ENCODE measurements at places on chromosomes 2 and 18.

DNA sequence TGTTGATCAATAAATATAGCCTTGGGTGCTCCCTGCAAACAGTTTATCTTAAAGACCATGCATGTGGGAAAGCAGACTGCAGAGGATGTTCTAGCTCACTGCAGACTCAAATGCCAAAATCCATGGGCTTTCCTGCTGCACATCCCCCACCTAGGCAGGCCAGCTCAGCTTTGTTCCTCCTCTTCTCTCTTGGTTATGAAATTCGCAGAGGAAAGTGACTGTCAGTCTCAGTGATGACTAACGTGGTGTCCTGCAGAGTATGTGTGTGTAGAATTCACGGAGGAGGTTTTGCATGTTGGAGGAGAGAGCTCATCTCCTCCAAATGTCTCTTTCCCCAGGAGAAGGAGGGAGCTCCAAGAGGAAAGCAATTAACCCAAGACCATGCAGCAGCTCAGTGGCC, 21.4 kb upstream of the KCNS3 start:
- no peak for DNase-seq

GRCh38 chr18:13558124-13558523, 168.2 kb downstream of the FAM210A start:
- DNase-seq: no peak

DNA sequence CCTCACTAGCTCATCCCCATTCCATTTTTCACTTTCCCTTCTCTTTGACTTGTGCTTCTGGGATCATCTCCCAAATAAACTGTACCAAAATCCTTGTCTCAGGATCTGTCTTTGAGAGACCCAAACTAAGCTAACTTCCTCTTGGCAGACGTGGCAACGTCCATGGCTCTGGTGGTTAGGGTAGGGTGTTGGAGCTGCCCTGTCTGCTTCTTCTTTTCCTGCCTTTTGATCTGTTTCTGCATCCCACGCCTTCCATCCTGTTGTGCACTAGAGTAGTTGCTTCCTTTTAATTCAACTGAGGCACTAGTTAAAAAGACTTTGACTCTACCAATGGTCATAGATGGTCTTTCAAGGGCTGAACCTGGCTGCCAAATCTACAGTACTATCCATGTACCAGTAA, 5.5 kb upstream of the MAP4K4 start:
- no peak for DNase-seq

DNA sequence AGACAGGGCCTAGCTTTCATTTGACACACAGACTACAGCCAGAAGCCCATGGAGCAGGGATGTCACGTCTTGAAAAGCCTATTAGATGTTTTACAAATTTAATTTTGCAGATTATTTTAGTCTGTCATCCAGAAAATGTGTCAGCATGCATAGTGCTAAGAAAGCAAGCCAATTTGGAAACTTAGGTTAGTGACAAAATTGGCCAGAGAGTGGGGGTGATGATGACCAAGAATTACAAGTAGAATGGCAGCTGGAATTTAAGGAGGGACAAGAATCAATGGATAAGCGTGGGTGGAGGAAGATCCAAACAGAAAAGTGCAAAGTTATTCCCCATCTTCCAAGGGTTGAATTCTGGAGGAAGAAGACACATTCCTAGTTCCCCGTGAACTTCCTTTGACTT, 7.8 kb upstream of the IL1RL2 start:
- no peak for DNase-seq

DNA sequence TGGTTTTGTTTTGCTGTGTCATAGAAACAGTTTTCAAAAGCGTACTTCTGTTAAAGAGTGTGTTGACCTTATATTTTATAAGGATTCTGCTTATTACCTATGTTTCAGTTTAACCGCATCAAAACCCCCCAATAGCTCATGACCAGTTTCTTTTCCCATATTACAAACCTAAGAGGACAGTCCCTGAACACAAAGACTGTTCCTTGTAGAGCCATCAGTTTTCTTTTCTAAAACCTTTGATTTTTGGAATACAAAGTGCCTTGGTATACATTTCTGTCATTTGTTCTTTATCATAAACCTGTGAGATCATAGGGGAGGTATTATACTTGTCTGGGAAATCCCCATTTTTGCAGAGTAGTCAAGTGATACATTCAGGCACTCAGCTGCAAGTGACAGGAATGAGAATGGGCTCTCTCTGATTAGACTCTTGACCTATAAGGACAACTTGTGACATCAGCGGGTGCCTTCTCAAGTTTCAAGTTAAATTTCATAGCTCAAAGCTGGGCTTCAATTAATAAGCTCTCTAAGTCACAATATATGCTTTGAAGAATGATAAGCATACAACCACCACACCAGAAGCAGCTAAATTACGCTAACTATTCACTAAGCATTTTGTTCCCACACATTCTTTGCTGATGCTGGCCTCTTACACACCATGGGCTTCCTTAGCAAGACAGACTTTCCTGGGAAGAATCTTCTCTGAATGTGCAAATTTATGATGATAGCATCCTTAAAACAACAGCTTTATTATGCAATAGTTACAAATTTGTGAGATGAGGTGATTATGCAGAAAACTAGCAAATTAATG, 97.5 kb upstream of the CD302 start:
- DNase-seq: no peak

DNA sequence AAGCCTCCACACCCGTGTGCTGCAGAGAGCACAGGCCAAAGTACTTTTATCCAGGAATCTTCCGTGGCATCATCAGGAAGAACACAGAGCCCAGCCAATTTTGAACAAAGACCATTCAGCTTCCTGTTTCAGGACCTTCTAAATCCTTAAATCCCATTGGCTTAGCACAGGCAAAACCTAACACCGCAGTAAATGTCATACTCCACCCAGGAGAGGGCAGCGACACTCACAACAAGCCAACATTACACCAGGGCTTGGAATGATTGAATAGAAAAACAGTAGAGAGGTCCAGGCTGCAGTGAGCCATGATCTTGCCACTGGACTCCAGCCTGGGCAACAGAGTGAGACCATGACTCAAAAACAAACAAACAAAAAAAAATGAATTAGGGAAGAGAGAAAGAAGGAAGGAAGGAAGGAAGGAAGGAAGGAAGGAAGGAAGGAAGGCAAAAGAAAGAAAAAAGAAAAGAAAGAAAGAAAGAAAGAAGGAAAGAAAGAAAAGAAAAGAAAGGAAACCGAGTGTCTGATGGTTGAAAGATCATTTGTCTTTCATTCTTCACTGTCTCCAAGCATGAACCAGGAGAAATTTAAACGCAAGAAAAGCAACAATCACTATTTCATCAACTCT, 144.6 kb upstream of the SATB2 start:
- no peak for DNase-seq

- DNase-seq: no peak
Observed at GRCh38 chr2:46461709-46462171, 17.6 kb upstream of the TMEM247 start.

DNA sequence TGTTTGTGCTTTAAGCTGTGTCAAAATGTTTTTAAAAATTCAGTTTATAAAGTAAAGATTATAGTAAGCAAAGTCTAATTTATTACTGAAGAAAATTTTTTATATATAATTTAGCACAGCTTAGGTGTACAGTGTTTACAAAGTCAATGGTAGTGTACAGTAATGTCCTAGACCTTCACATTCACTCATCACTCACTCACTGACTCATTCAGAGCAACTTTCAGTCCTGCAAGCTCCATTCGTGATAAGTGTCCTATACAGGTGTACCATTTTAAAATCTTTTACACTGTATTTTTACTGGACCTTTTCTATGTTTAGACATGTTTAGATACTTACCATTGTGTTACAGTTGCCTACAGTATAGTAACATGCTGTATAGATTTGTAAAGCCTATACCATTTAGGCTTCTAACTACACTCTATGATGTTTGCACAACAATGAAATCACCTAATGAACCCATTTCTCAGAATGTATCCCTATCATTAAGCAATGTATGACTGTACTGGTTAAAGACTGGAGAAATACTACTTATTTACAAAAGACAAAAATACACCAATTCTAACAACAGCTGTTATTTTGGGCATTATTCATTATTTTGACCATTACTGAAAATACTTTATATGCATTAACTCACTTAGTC, 95.1 kb downstream of the STRN start:
- DNase-seq: no peak

- no peak for DNase-seq
Observed at GRCh38 chr2:1914541-1915165, 170.3 kb upstream of the PXDN start.

GRCh38 chr2:168090366-168091135, 156.8 kb downstream of the STK39 start:
- DNase-seq: no peak

GRCh38 chr2:128309280-128310093, 9.2 kb downstream of the HS6ST1 start:
- DNase-seq: no peak

DNA sequence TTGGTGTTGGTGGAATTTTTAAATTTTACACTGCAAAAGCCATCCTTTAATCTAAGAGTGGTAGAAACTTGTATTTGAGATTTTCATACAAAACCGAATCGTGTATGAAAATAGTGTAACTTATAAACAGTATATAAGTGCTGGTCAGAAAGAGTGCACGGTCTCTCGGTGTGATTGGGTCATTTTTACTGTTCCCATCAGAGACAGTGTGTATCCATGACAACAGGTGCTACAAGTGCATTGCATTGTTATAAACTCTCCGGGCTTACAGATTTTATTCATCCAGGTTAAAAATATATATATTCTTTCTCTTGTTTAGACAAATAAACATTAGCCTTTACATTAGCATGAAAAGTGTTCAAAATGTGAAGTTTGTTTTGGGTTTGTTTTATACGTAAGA, 721.9 kb downstream of the METTL4 start:
- no peak for DNase-seq

DNA sequence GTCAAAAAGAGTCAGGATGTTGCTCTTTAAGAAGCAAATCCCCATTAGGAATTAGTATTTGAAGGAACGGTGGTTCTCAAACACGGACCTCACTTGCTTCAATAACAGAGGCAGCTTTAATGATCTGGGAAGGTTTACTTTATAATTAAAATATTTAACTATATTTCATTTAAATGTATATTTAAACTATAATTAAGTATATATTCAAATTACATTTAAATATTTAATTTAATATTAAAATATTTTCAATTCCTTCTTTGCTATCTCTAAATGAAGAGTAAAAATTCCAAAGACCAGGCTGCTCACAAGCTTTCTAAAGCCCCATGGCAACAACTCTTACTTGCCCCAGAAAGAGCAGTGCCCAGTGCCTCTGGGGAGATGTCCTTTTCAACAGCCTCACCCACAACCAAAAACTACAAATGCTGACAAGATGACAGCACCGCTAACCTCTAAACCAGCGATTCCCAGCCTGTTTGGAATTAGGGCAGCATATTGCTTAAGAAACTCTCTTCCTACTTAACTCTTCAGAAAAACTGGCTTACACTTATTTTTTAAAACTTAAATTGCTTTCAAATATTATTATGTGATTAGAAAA, 62.9 kb upstream of the POU3F3 start:
- DNase-seq: no peak

DNA sequence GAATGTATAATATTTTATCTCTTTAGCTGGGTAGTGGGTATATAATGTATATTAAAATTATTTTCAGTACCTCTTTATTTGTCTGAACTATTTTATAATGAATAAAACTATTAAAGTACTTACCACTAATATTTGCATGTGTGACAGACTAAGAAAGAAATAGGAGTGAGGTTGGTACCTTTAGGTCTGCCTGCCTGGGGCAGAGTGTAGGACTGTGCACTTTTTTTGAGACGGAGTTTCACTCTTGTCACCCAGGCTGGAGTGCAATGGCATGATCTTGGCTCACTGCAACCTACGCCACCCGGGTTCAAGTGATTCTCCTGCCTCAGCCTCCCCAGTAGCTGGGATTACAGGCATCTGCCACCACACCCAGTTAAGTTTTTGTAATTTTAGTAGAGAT, 18.8 kb downstream of the NCOA1 start:
- DNase-seq: no peak

- DNase-seq: no peak
Observed at GRCh38 chr18:22848615-22849014, 84.5 kb upstream of the RBBP8 start.

GRCh38 chr2:110904779-110905148, 172.4 kb downstream of the ACOXL start:
- no peak for DNase-seq

- no peak for DNase-seq
Observed at GRCh38 chr2:31213601-31214443, 3.5 kb downstream of the CAPN14 start.

DNA sequence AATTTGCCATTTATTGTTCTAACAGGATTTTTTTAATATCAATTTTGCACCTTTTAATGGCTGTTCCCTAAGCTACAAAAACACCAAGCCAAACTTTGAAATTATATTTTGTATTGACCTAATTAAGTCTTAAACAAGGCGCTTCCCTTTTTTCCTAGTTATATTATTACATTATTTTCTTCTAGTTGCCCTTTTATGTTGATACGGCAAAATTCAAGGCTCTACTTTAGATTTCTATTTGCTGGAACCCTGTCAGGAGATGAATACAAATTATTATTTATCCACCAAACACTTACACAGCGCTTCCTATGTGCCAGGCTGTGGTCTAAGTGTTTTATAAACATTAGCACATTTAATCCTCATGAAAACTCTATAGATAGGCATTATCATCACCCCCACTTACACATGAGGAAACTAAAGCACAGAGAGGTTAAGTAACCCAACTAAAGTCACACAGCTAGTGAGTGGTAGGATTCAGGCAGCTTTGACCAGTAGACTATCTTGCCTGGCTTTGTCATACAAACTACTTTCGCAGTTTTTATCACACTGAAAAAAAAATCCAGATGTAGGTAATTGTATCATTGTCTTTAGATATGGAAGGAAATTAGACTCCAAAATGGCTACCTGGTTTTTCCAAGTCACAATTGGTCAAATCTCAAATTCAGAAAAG, 456.5 kb downstream of the STK39 start:
- DNase-seq: no peak

- no peak for DNase-seq
Observed at GRCh38 chr2:18063826-18064470, 185.5 kb downstream of the KCNS3 start.

GRCh38 chr2:161312996-161313395, 4.8 kb downstream of the PSMD14 start:
- no peak for DNase-seq

GRCh38 chr2:127455566-127456493, 37.6 kb downstream of the PROC start:
- DNase-seq: no peak

DNA sequence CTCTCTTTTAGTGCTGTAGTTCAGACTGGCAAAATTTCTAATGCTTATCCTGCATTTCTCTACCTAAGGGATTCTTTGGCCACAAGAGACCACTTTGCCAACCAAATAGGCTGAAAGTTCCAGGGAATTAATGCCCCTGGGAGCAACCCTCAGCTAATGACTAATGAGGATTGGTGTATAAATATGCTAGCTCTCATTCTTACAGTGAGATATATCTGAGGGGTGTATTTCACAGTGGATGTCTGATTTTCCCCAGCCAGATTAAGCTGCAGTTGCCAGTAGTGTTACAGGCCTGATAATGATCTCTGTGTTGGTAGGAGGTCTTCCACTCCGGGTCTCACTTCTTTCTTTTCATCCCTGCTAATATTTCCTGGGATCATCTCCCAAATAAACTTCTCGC, 90.4 kb downstream of the GULP1 start:
- no peak for DNase-seq

Data from stimulated activated CD8-positive, alpha-beta memory T cell treated with anti-CD3 and anti-CD28 coated beads, Interleukin-4, amount 100 ng/mL, for 4 hours (primary cell).